ENCODE measurements at places on chromosomes 13 and 19.

DNA sequence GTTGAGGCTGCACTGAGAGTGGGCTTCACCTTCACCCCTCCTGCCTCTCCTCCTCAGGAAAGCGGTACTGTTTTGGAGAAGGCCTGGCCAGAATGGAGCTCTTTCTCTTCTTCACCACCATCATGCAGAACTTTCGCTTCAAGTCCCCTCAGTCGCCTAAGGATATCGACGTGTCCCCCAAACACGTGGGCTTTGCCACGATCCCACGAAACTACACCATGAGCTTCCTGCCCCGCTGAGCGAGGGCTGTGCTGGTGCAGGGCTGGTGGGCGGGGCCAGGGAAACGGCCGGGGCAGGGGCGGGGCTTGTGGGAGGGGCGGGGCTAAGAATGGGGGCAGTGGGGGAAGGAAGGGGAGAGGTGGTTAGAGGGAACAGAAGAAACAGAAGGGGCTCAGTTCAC, 7.5 kb downstream of the CYP2A13 start:
- DNase-seq, result no peak

DNA sequence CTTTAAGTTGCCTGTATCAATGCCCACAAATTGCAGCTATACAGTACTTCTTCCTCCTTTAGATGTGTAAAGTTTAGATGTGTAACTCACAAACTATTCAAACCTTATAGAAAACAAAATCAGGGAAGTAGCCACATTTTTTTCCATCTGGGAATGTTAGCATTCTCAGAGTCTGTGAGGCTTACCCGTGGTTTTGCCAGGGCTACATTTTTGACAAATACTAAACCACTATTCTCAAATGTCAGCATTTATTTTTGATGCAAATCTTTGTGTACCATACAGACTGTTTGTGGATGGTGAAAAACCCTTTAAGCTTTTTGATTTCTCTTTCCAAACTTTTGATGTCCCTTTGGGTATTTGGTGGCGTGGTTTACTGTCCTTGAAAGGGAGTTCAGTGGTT, 216.4 kb downstream of the POSTN start:
- DNase-seq, result no peak

- DNase-seq, result no peak
Measured at GRCh38 chr13:52677823-52678222, 25.2 kb downstream of the SUGT1 start.

GRCh38 chr13:50213526-50213925, 198.3 kb downstream of the KCNRG start:
- DNase-seq, result no peak

DNA sequence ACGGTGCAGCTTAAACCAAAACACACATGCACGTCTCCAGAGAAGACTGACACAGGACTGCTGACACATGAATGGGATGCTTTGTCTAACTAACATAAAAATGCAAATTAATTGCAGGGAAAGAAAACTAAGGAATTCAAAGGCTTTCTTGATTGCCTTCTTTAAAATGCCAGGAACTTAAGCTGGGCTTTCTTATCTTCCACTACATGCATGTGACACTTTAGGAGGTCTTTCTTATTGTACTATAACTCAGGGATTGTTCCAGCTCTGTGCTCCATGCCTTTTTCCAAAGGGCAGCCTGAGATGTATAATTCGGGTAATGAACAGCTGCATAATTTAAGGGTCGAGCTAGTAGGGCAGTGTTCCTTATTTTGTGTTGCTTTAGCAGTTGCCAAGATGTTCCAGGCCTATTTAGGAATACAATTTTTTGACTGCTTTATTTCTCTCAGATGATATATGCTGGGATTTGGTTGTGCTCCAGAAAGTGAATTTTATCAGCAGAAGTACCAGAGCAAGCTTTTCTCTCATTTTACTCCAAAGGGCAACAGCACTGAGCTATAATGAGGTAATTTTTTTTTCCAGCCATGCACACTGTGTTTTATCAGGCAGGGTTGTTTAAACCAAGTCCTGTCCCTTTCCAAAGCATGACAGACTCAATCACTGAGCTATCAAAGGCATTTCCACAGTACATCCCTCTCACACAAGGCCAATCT, 885.2 kb downstream of the PCDH9 start:
- DNase-seq, result no peak

DNA sequence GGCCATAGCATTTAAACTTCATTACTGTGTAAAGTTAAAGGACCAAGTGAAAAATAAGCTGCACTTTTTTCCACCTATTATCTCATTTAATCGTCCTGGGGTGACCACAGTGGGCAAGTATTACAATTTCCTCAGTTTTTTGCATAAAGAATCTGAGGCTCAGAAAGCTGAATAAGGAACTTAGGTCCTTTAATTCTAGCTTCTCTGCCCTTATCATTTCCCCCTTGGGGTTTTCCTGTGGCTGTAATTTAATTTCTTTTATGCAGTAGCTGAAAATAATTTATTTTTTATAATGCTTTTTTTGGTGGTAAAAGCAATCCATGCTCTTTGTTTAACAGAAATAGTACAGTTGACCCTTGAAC, 59.8 kb upstream of the RCBTB2 start:
- no peak for DNase-seq

- DNase-seq, result no peak
Measured at GRCh38 chr13:80160110-80160509, 180.8 kb downstream of the SPRY2 start.

DNA sequence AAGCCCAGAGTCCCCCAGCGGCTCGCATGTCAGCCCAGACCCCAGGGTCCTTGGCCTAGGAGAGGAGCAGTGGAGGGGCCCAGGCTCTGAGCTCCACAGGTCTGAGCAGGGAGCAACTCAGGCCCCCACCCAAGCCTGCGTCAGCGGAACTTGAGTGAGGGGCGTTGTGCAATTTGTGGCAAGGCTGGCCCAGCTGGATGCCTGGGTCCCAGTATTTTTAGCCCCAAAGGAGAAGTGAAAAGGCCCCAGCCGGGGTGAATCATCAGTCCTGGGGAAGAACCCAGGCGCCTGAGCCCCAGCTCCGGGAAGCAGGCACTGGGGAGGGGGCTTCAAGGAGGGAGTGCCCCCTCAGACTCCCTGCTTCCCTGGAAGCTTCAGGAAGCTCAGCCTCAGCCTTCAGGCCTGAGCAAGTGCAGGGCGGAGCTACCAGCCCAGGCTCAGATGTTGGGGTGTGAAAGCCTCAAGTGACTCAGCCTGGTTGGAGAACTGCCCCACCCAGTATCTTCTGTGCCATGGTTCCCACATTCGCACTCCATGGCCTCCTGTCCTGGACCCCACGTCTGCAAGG, 7.2 kb downstream of the MED29 start:
- DNase-seq, result no peak

DNA sequence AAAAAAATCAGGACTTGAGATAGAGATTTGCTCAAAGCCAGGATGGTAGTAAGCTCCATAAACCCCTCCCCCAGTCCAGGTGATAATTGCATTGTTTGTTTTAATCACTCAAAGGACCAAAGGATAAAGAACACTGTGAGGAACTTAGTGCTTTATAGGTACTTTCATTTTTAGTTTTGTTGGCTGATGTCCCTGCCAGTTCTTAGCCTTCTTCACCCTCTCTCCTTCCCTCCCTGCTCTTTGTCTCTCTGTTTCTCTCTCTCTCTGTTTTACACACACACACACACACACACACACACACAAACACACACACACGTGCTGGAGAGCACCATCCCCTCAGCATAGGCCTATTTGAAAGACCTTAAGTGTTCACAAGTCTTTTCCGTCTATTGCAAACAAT, 5.2 kb downstream of the FRY start:
- DNase-seq, result no peak

DNA sequence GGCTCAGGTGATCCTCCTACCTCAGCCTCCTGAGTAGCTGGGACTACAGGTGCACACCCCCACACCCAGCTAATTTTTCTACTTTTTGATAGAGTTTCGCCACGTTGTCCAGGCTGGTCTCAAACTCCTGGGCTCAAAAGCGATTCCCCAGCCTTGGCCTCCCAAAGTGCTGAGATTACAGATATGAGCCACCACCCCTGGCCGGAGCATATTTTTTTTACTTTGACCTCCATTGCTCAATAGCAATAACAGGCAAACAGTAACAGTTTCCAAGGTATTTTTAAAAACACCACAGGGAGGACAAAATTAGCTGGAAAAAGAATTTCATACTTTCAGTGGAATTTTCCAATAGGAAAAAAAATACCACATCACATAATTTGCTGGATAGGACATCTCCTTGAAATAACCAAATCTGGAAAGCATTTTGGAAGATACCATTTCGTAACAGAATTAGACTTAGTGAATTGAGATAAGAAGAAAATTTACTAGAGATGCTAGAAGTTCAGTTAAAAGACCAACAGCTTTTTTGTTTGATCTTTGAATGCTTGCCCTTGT, 5.2 kb downstream of the DUXA start:
- no peak for DNase-seq

DNA sequence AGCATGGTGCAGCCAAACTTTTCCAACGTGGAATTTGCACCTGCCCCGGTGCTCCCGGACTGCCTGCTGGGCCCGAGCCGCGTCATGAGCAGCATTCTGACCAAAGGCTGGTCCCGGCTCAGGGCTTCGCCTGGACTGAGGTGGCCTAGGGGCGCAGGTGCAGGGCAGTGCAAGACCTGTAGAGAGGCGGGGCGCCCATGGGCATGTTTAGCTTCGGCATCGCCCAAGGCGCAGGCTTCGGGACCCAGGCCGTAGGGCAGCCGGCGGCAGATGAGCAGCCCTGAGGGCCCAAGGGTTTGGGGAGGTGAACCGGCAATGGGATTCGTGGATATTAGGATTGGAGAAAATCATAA, 23.8 kb downstream of the LRFN3 start:
- no peak for DNase-seq

GRCh38 chr19:11781295-11782057, 14.7 kb downstream of the ZNF441 start:
- DNase-seq, result peak; percentile 8

- no peak for DNase-seq
Measured at GRCh38 chr13:22285867-22286266, 615.0 kb downstream of the FGF9 start.

DNA sequence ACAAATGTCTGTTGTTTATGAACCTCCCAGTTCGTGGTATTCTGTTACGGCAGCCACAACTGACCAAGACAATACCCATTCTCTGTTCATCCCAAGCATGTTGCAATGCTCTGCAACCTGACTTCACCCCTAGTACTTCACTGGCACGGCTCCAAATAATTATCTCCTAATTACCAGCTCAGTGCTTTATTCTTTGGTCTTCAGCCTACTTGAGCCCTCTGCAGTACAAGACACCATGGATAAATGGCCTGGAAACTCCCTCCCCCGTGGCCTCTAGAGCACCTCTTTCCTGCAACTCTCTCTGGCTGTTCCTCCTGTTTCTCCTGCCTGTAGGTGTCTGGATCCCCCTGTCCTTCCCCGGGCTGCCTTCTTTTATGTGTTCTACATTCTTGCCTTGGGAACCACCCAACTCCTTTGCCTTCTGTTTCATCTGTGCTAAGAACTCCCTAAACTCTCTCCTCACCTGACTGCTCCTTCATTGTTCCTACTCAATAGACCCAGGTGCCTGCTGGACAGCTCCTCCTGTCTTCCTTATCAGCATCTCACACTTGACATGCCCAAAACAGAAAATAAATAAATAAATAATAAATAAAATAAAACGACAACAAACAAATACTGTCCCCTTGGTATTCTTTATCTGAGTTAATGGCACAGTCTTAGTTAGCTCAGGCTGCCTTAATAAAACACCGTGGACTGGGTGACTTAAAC, 200.4 kb upstream of the IPO5 start:
- DNase-seq, result no peak

- peak; percentile 82 for DNase-seq
Measured at GRCh38 chr19:17721821-17722220, 2.5 kb downstream of the MAP1S start.

DNA sequence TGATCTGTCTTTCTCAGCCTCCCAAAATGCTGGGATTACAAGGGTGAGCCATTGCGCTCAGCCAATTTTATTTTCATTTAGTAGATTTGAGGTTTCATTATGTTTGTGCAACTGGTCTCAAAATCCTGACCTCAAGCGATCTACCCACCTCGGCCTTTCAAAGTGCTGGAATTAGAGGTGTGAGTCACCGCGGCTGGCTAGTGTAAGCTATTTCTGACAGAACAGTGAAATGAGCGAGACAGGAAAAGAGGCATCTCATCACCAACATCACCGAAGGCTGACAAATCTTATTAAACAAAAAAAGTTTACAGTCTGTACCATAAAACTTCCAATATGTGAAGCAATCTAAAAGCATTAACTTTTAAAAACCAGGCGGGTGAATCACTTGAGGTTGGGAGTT, 12.2 kb upstream of the ZNF888 start:
- DNase-seq, result no peak

GRCh38 chr19:5903056-5903623, 450 bp downstream of the NDUFA11 start:
- DNase-seq, result peak; percentile 38

DNA sequence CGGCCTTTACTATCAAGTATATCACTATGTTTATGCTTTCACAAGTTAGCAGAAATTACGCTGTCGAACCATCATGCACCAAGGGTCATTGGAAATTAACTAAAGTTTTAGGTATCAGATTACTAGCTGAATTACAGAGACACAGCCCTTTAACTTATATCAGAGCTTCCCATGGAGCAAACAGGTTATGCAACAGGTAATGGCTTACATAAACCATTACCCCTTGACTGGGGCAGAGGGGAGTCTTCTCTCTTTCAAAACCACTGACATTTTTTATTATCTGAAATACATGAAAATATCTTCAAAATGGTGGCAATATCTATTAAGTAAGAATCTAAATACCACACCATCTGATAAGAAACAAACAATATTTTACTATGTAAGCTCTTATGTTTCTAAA, 1692.9 kb upstream of the SLC10A2 start:
- no peak for DNase-seq

GRCh38 chr13:114122127-114122511, 10.3 kb downstream of the RASA3 start:
- DNase-seq, result no peak

- DNase-seq, result no peak
Measured at GRCh38 chr13:28316129-28316528, 177.8 kb downstream of the PAN3 start.

- DNase-seq, result no peak
Measured at GRCh38 chr19:14459703-14460102, 15.5 kb downstream of the PTGER1 start.

GRCh38 chr19:14248578-14249011, 42.6 kb upstream of the ADGRL1 start:
- DNase-seq, result peak; percentile 33

GRCh38 chr13:58313219-58313618, 681.7 kb downstream of the PCDH17 start:
- no peak for DNase-seq

DNA sequence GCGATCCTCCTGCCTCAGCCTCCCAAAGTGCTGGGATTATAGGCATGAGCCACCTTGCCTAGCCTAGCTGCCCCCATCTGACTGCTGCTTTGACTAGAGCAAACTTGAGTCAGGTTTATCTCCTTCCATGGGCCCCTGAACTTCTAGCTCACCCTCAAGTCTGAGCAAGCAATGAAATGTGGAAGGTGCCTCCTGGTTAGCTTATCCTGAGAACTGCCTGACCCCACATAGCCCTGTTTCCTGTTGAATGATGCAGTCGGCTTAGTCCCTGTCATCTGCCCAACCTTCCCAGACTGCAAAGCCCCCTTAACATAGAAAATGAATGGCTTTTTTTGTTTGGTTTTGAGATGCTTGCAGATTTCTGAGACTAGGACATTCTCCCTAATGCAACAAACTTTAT, 8.9 kb upstream of the TMEM160 start:
- DNase-seq, result no peak
